ENCODE measurements at places on chromosomes 16 and 17.

GRCh38 chr17:47699536-47699840 is 5.5 kb downstream of the TBKBP1 start:
- no peak for DNase-seq

DNA sequence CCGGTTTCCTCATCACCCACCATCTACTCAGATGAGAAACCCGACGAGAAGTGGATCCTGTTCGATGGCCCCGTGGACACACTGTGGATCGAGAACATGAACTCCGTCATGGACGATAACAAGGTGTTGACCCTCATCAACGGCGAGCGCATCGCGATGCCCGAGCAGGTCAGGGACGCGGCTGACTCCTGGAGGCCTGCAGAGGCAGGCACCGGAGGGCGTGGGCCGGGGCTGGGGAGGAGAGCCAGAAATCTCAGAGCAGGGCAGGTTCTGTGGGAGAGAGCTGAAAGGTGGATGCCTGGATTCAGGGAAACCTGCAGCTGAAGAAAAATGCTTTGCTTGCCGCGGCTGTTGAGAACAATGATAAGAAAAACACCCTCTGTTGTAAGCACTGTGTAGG is 47.2 kb upstream of the KDM6B start:
- no peak for DNase-seq

- no peak for DNase-seq
Measured at GRCh38 chr17:66543526-66543925, 241.1 kb downstream of the PRKCA start.

- DNase-seq = no peak
Measured at GRCh38 chr16:69833357-69834282, 71.5 kb downstream of the WWP2 start.

GRCh38 chr16:69514356-69514755 is 51.4 kb upstream of the NFAT5 start:
- no peak for DNase-seq

GRCh38 chr17:7806587-7806986 is 27.4 kb upstream of the KDM6B start:
- no peak for DNase-seq

DNA sequence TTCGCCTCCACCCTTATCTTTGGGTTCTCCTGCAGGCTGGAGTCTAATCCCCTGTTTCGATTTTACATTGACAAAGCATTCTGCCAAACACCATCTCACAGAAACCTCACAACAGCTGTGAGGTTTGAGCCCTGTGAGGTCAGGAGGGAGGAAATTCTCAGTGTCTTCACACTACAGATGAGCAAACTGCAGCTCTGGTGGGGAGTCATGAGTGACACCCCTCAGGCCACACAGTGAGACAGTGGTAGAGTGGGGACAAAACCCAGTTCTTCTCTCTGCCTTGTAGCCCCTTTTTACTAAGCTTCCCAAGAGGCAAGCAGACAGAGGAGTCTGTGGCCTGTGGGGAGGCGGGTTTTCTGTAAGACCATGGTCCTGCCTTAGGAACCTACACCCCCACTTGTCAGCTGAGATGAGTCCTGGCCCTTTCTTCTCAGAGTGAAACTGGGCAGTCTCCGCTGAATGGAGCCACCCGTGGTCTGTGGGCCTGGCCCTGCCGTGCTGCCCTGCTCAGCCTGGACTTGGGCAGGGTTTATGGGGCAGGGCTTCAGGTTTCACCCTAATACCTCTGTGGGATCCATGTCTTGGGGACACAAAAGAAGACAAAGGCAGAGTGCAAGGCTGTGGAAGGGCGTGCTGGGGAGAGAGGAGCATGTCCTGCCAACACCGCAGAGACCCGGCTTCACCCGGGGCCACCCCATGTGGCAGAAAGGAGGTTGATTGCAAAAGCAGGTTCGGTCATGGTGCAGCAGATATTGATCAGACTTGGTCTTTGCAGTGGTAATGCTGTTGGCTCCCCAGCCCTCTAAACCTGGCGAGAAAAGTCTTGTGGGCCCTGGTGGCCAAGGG is 59.0 kb downstream of the ABR start:
- DNase-seq = no peak

DNA sequence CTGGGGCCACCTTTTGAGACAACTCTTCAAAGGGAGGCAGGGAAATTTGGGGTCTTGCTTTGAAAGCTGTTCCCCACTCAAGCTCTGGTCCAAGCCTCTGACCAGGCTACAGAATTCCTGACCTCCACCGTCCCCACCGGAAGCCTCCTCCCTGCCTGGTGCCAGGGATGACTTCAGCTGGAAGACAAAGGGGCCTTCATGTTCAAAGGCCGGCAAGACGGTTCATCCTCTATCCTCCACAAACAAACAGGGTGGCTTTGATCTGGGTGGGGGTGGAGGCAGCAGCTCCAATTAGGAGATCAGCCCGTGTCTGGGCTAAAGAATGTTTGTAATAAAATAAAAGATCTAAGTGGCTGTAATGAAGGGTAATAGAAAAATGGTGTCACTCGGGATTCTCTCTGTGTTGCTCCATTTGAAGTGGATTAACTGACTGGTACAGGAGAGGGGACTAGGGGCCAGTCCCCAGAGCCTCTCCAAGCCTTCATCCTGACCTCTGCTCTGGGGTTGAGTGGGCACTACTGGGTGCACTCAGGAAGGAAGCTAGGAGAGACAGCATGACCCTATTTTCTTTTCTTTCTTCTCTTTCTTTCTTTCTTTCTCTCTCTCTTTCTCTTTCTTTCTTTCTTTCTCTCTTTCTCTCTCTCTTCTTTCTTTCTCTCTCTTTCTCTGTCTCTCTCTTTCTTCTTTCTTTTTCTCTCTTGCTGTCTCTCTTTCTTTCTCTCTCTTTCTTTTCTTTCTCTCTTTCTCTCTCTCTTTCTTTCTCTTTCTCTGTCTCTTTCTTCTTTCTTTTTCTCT is 27.5 kb upstream of the NKD1 start:
- no peak for DNase-seq

Measured in effector CD8-positive, alpha-beta T cell (primary cell).